ENCODE measurements at places on chromosomes 4 and X.

GRCh38 chr4:74156521-74156920 is 1.4 kb upstream of the MTHFD2L start:
- no peak for DNase-seq

DNA sequence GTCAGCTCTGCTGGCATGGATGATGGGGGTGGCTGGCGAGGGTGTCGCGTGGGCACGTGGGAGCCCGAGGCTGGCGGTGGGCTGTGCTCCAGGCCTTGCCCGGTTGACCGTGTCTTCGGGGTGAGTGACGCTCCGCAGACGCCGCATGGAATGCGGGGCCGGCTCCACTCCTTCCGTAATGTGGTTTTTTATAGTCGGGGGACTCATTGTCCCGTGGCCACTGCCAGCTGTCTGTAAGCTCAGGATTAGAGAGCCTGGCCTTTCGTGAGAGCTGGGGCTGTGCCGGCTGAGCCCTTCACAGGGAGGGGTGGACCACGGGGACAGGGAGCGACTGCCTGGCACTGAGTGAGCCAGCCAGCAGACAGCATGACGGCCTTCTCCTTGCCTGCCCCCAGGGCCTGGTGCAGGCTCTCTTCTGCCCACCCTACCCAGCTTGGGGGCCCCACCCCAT is 20.4 kb downstream of the DOK7 start:
- DNase-seq, result no peak

GRCh38 chr4:144801731-144802130 is 155.8 kb downstream of the HHIP start:
- DNase-seq, result no peak

- DNase-seq, result no peak
Observed at GRCh38 chr4:185122681-185123345, 20.3 kb upstream of the SLC25A4 start.

DNA sequence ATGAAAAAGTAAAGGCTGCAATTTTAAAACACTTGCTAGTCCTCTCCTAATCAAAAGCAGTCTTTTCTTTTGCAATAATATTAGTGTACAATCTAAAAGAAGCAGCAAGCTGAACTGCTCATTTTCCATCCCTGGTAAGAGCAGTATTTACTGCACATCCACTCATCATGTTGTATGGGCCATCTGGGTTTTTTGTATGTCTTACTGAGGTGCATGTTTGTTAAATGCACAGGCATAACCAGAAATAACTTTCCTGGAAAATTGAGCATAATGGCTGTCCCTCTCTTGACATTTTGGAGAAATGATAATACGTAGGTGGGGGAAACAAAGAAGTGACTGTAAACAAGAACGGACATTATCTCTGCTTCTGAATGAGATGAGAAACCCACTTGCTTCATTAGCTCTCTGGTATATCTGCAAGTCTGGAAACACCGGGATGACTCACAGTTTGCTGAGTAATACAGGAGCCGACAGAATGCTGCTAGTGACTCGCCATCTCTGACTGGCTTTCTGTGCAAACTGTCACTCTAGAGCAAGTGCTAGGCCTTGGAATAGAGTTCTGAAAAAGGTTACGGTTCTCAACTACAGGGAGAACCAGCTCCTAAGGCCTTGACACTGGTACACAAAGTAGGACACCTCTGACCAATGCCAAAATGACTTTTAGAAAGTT is 85.7 kb upstream of the MTM1 start:
- no peak for DNase-seq

GRCh38 chr4:124641715-124642381 is 70.7 kb downstream of the ANKRD50 start:
- no peak for DNase-seq

Data from NCI-H1092 treated with DMSO at 0.1 percent for 48 hours (cell line).